ENCODE measurements at places on chromosomes 16 and 17.

DNA sequence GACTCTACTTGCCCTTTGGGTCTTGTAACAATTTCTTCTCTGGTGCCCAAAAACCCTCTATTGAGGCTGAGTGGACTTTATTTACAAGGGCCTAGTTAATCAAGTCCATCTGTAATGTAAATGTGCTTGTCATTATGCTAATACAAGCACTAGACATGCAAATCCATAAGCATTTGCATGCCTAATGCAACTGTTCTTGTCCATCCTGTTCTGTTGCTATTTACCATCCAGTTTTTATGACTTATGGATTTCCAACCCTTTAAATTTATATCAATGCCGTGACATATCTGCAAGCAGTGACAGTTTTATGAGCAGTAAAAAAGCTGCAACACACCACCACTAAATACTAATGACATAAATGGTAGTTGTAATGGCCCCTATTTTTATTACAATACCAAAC is 33.4 kb downstream of the CBLN1 start:
- DNase-seq, result no peak

DNA sequence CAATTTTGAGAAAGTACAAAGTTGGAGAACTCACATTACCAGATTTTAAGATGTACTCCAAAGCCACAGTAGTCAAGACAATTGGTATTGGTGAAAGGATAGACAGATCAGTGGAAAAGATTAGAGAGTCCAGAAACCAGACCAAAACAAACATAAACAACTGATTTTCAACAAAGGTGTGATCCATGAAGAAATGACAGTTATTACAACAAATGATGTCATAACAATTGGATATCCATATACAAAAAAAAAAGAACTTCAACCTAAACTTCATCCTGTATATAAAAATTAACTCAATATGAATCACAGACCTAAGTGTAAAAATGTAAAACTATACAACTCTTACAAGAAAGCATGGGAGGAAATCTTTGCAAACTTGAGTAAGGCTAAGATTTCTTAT is 8.4 kb downstream of the CEP112 start:
- DNase-seq, result no peak

GRCh38 chr16:15857724-15858560 is 1.1 kb upstream of the MYH11 start:
- no peak for DNase-seq

GRCh38 chr17:59649886-59650285 is 30.2 kb downstream of the CLTC start:
- DNase-seq, result no peak

DNA sequence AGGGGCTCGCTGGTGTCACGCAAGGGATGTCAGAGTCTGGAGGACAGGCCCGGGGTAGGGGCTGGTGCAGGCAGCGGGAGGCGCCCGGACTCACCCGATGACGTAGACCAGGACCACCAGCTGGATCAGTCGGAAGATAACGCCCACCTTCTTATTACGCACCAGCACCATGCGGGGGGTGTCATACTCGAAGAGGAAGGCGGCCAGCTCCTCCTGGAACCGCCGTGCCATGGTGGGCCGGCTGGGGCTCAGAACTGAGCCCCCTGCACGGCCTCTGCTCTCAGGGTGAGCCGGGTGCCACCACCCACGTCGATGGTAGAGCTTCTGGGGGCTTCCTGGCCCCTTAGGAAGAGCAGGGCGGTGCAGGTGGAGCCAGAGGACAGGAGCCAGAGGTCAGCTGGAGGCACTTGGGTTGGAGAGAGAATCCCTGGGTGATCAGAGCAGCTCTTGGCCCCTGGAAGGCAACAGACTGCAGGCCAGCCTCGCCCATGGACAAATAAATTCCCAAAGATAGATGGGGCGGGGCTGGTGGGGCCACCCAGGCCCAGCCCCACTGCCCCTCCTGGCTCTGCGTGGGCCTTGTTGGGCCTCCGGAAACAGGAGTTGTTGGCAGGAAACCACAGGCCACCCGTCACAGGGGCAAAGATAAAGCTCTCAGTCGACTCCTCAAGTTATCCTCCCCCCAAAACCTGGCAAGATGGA is at the start of gene P2RX1:
Gene P2RX1, minus strand, starts transcription at position 471 of the 702 bp plus-strand sequence. Its CDS starts 240 bp downstream, at position 231.
- no peak for DNase-seq
